ENCODE measurements at places on chromosomes 1 and 21. TPM values are rescaled to one million over a fixed set of nuclear protein-coding genes. Genes with fewer than 3 reads are reported as not detected.

The CCDC17 gene
- total RNA-seq, result 0.19 TPM

The PCSK9 gene
- total RNA-seq, result 3.7 TPM

The ASPM gene
- total RNA-seq, result 22.7 TPM

The CR1 gene
- total RNA-seq, result not detected

The CAMSAP2 gene
- 15.3 TPM for total RNA-seq

The SLC45A3 gene
- 4.7 TPM for total RNA-seq

All from A549 treated with ZK216348 at 1 μM for 4 hours (cell line).